Cerebellum (tissue), 4 donors: ENCODE measurements at places on chromosomes 1 and 21. TPM values are rescaled to one million over a fixed set of nuclear protein-coding genes. Genes with fewer than 3 reads are reported as not detected.

MLLT11 gene
- total RNA-seq = 53.8 TPM

USH2A gene
- total RNA-seq = 1.9 TPM

CHI3L1 gene
- total RNA-seq = 0.18 TPM

NCMAP gene
- total RNA-seq = 0.09 TPM
